ENCODE measurements at places on chromosomes 3 and 15.

DNA sequence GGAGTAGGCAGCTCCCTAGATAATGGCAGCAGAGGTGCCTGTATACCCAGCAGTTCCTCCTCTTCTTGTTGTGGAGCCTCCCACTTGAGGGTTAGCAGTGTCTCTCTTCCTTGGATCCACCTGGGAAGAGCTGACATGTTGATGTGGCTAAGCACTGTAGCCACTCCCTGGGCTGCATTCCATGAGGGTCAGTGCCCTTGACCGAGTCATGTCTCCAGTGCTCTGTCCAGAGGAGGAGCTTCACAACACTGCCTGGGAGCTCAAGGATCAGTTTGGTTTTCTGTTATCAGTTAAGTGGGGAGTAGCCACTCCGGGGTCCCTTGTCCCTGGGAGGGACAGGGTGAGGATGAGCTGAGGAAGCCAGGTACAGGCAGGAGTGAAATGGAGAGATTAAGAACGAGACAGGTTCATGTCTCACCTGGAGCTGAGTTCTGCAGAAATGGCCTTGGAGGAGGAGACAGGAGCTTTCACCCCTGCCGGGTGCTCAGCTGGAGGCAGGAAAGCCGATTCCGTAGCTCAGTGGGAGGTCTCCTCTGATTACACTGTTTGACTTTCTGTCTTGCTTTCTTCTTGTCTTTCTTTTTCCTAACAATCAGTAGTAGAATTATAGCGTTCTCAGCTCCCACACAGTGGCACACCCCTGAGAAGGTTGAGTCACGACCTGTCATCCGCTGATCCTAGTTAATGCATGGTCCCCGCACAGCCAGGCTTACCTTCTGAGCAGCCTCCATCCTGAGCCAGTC is 57.9 kb upstream of the SEC22A start:
- DNase-seq: no peak

- no peak for DNase-seq
Measured at GRCh38 chr15:67101911-67102598, 36.7 kb downstream of the SMAD3 start.

GRCh38 chr3:195807681-195808121 is 4.0 kb downstream of the MUC4 start:
- DNase-seq: peak; percentile 26

DNA sequence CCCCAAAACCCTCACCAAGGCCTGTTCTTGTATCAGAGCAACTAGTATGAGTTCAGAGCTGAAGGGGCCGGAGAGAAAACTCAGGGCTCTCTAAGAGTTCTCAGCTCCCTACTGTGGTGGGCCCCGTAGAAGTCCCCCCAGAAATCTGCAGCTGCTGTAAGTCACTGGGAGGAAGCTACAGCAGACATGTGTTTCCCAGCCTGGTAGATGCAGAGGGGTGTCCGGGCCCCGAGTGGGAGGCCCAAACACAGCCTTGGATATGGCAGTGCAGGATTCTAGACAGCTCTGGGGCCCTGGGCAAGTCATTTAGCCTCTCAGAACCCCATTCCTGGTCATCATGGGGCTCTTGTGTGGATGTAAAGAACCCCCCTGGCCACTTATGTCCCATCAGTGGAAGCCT is 39.2 kb upstream of the CSPG4 start:
- DNase-seq: no peak

- DNase-seq: no peak
Measured at GRCh38 chr3:32062950-32063582, 43.4 kb upstream of the GPD1L start.

DNA sequence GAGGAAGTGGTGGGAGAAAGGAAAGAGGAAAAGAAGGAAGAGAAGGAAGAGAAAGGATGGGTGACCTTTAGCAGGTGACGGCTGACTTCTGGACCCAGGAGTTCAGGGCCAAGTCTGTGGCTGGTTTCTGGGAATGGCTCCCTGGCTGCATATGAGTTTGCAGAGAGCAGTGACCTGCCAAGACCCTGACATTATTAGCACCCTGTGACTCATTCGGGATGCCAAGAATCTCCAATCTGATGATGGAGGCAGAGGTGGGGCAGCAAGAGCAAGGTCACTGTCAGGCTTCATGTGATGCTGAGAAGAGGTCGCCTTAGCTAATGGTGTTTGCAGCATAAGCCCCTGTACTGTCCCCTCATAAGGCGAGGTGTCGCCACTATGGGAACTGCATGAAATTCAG is 42.6 kb downstream of the MYZAP start:
- DNase-seq: no peak

GRCh38 chr3:14583548-14584091 is 43.5 kb upstream of the GRIP2 start:
- no peak for DNase-seq

- DNase-seq: no peak
Measured at GRCh38 chr15:63488398-63488960, 15.9 kb upstream of the USP3 start.

DNA sequence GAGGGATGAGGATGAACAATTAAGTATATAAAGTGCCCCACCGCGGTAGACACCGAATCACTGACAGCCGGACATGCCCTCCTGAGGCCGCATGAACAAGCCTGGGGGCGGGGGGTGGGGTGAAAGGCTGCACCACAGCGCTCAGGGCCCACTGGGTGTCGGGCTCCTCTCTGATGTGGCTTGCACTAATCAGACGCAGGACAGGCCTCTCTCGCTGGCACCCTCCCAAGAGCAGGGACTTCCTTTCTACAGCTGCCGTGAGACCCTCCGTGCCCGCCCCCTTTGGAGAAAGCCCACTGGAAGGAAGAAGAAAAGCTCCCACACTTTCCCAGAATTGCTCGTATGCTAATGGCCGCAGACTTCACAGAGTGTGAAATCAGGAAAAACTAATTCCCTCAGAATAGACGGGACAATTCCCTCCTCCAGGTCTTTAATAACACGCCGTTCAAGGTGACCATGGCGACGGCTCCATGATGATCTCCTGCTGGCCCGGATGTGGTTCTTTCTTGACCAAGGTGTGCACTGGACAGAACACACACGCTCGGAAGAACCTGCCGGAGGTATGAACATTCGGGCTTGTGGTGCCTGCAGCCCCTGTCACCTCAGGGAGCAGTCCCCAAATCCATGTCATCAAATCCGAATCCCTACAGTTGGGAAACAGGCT is 32.0 kb downstream of the IQSEC1 start:
- DNase-seq: no peak

- no peak for DNase-seq
Measured at GRCh38 chr3:76912841-76913383, 127.0 kb upstream of the ROBO2 start.

DNA sequence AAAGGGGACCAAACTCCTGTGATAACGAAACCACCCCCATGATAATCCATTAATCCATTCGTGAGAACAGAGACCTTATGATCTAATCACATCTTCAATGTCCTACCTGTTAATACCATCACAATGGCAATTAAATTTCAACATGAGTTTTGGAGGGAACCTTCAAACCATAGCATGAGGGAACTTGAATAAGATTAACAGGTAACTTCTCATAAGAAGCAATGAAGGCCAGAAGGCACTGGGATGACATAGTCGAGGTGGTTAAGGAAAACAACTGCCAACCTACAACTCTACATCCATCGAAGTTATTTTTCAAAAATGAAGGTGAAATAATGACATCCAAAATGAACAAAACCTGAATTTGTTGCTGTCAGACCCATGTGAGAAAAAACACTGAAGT is 478.9 kb downstream of the EDEM1 start:
- DNase-seq: no peak

- no peak for DNase-seq
Measured at GRCh38 chr3:2861120-2861519, 249.1 kb downstream of the IL5RA start.

GRCh38 chr3:40167958-40168357 is 141.5 kb upstream of the EIF1B start:
- peak; percentile 49 for DNase-seq

DNA sequence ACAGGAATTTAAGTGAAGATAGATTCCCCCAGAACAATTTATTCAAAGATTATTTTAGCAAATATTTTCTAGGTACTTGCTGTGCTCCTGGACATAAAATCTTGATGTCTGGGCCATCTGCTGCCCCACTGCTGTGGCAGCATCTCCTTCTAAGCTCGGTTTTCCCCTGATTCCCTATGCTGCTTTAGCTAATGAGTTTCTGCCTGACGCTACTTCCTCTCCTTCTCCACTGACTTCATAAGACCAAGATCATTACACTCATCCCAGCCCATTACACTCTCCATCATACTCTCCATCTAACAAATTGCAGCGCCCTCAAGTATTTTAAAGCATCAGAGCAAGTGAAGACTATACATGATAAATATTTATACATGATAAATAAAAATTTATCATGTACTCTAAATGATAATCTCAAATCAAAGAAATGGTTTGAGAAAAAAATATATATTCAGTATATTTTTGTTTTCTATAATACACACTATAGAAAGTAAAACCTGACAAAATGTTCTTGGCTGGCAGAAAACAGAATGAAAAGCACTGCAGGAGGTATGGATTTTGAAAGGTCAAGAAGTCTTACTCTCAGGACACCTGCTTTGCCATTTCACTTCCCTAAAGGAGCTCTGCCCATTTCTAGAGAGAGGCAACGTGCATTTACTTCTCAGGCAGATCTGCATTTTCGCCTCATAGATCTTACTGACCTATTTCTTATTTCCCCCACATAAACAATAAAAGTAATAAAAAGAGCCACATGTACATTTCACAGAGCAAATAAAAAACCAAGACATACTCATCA is 232.0 kb downstream of the KCNMB2 start:
- no peak for DNase-seq

DNA sequence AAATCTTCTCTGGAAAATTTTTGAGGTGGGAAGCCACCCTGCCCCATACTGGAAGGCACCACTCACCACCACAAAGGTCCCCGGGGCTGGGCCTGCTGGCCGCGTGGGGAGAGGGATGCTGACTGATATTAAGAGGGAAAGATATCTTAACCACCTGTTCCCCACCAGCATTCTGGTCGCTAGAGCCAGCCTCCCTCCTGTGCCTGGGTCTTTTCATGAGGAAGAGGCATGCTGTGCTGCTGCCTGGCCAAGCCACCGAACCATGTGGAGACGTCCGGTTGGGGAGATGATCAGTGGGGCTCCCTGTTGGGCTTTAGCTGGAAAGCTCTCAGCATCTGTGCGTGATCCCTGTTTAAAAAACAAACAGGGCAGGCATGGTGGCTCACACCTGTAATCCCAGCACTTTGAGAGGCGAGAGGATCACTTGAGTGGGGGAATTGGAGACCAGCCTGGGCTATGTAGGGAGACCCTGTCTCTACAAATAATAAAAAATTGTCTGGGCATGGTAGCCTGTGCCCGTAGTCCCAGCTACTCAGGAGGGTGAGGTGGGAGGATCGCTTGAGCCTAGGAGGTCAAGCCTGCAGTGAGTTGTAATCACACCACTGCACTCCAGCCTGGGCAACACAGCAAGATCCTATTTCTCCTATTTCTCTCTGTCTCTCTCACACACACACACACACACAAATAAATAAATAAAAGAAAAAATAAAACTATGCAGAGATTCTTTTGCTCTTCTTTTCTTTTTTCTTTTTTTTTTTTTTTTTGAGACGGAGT is 1.0 kb downstream of the KLHL18 start:
- no peak for DNase-seq

DNA sequence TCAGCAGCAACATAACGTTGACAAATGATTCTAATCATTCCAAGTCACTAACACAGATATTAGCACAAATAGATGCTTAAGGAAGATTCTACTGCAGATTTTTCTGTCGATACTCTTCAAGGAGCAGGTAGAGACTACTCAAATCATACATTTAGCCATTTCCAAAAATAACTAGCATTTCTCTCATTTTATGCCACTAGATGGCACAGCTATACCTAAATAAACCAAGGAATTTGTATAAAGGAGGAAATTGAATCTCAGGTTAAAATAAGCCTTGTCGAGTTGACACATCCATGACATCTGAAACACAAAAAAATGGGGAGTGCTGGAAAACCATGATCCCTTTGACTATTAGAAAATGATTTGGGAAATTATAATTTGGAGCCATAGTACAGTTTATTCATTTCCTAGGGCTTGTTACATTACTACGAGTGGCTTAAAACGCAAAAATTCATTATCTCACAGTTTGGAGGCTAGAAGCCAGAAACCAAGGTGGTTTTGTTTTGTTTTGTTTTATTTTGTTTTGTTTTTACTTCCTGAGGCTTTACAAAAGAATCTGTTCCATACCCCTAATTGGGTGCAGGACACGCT is 59.5 kb upstream of the STRIT1 start:
- DNase-seq: peak; percentile 31

GRCh38 chr15:45648521-45649200 is 13.8 kb downstream of the SQOR start:
- DNase-seq: no peak

DNA sequence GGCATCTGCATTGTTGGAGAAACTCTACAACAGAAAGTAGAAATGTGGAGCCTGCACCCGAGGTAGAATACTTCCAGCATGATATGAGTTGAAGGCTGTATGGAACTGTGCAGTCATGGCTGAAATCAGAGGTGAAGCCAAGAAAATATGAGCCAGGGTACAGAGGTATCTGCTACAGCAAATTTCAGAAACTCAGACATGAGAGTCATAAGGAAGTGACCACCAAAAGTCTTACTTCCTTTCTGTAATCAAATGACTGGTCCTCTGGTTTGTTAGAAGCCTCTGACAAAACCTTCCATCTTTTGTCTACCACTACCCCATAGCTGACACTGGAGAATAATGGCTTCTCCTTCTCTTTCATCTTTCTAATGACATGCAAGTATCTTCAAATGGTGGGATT is 159.4 kb downstream of the TMEM108 start:
- no peak for DNase-seq

GRCh38 chr15:90497912-90498311 is 31.8 kb upstream of the CRTC3 start:
- DNase-seq: peak; percentile 24

DNA sequence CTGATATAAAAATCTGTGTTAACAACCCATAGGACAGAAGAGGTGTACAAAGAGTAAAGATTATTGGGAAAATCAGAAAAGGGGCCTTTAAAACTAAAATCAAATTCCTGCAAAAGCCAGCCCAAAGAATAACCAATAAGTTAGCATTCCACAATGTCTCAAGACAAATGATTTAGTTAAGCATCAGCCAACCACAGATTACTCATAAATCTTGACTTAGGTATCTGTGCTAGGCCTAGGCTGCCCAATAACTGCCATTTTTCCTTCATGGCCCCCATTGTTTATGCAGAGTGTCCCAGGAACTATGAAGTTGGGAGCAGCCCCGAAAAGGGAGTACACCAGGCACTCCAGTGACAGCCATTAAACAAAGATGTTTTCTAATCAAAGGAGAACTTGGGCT is 7.4 kb downstream of the TRANK1 start:
- no peak for DNase-seq

DNA sequence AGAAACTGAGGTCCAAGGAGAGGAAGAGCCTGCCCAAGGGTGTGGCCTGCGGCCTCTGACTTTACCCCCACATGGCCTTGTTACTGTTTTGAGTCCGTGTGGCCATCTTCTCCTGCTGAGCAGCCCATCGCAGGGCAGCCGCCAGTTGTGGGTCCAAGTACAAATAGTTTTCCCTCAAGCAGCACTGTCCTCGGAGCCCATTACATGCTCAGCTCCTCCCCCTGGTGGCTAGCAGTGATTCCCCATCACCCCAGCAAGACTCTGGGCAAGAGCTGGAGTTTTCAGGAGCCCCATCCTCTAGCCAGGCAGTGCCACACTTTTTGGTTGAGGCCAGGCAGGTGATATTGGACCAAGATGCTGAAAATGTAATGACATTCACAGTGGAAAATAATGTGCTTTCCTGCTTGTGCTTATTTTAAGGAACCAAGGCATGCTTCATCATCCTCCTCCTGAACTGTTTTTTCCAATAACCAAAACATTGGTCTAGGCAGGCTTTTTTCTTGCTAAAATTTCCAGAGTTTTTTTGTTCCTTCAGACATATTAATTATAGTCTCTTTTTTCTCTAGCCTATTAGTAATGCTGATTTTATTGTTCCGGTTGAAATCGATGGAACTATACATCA is 23.2 kb upstream of the VILL start:
- DNase-seq: peak; percentile 24

- no peak for DNase-seq
Measured at GRCh38 chr3:154102225-154102624, 19.0 kb upstream of the ARHGEF26 start.

All from NCI-H2029 treated with DMSO at 0.1 percent for 48 hours (cell line).